ENCODE measurements at places on chromosomes 7 and 10. TPM values are rescaled to one million over a fixed set of nuclear protein-coding genes. Genes with fewer than 3 reads are reported as not detected.

DNA sequence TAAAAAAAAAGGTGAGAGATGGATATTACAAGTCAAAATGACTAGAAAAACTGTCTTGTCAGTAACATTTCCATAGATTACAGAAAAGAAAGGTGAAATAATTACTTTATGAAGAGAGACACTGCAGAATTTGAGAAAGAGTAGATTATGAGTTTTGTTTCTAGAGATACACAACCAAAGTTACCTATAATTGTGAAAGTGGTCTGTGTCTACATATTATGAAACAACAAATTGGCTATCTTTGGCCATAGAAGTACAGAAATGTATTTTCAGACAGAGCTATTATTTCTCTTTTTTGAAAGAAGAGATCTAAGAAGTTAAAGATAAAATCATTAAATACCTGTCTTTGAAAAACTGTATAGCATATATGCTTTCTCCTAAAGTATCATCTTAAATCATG is 30.1 kb downstream of the KCND2 start:
- no peaks in the 10 kb centered on the region for H3K4me1 ChIP-seq
- H3K36me3 ChIP-seq: no peaks in the 10 kb centered on the region
- no peak overlapping the region for H3K27ac ChIP-seq
- no peak for DNase-seq

DNA sequence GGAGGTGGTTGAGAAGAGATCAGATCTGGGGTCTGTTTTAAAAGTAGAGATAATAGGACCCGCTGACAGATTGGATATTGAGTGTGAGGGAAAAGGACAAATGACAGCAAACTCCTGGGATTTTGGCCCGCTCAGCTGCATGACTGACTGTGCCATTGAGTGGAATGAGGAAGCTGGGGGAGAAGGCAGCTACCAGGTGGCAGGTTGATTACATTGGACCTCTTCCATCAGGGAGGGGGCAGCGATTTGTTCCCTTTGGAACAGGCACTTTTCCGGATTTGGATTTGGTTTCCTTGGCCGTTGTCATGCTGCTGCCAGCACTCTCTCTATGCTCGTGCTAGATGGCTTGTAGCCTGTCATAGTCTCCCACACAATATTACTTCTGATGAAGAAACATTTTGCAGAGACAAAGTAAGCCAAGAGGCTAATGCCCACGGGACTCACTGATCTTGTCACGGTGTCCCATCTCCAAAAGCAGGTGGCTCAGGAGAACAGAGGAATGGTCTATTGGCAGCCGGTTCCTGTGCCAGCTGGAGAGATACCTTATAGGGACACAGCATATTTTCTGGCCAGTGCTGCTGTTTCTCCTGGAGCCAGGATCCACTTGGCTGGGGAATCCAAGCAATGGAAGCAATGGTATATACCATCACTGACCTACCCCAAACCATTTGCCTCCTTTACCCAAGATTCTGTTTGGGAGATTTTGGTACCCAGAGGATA is 69.1 kb upstream of the WAC start:
- H3K27ac ChIP-seq: no peak overlapping the region
- peaks cover 6% of the 10 kb centered on the region for H3K27me3 ChIP-seq
- no peaks in the 10 kb centered on the region for H3K36me3 ChIP-seq
- no peaks in the 10 kb centered on the region for H3K4me1 ChIP-seq
- no peak overlapping the region for H3K4me3 ChIP-seq

- H3K27me3 ChIP-seq: no peaks in the 10 kb centered on the region
- H3K27ac ChIP-seq: no peak overlapping the region
- no peak overlapping the region for H3K4me3 ChIP-seq
- H3K36me3 ChIP-seq: peaks cover 21% of the 10 kb centered on the region
Observed at GRCh38 chr7:36916619-36917018, 192.3 kb upstream of the AOAH start.

The ERVW-1 gene
- not detected for total RNA-seq

Measured in activated naive CD8-positive, alpha-beta T cell treated with anti-CD3 and anti-CD28 coated beads, Interleukin-2, amount 10 ng/mL, durations not matched to agents 7 days and 5 days (primary cell).